CD8-positive, alpha-beta memory T cell (primary cell): ENCODE measurements at places on chromosomes 6 and 20. TPM values are rescaled to one million over a fixed set of nuclear protein-coding genes. Genes with fewer than 3 reads are reported as not detected.

DNA sequence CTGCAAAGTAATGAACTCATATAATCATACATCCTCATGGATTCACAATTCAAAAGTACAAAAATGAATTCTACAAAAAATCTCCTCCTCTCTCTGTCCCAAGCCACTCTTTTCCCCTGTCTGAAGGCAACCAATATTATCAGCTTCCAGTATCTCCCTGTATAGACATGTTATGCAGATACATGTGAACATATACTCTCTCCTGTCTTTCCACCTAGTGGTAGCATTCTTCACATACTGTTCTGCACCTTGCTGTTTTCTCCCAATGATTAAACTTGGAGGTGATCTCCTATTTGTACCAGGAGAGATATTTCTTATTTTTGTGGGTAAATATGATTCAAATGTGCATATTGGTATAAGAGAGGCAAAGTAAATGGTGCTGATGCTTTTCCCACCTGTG, 416.4 kb downstream of the EPM2A start:
- no peaks in the 10 kb centered on the region for H3K36me3 ChIP-seq
- H3K27me3 ChIP-seq: no peaks in the 10 kb centered on the region
- DNase-seq: no peak

DNA sequence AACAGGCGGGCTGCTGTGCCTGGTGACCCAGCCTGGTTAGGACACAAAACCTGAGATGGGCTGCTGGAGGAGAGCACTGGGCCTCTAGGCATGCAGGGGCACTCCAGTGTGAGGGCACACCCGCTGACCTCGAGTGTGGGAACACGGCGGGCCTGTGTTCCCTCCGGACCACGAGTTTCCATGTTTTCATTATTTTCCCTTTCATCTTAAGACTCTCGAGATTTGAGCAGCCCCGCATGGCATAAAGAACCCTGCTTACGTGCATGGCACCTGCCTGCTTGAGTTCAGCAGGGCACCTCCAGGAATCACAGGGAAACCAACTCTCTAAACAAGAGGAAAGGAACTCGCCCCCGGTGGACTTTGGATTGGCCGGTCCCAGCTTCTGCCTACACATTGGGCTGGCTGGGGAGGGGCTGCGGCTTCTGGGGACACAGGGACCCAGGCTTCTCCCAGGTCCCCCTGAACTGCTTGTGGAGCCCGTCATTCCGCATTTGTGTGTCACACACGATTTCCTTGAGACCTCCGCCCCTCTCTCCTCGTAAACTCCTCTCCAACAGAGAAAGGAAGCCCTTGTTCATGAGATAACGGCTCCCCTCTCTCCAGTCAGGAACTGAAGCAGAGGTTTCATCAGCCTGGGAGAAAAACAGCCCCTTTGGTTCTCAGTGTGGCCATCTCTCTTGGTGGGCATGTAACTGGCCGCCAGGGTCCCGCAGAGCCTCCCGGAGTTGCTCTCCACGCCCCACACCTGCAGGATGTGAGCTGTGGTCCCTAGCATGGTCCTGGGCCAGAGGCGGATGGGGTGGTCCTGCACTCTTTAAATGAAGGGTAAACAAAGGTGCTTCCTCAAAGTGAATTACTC, 181.8 kb downstream of the TTLL2 start:
- no peak for DNase-seq
- H3K4me1 ChIP-seq: no peaks in the 10 kb centered on the region
- no peaks in the 10 kb centered on the region for H3K36me3 ChIP-seq

- no peaks in the 10 kb centered on the region for H3K36me3 ChIP-seq
- no peak for DNase-seq
- H3K4me3 ChIP-seq: no peak overlapping the region
Observed at GRCh38 chr6:6599468-6599873, 11.0 kb downstream of the LY86 start.

DNA sequence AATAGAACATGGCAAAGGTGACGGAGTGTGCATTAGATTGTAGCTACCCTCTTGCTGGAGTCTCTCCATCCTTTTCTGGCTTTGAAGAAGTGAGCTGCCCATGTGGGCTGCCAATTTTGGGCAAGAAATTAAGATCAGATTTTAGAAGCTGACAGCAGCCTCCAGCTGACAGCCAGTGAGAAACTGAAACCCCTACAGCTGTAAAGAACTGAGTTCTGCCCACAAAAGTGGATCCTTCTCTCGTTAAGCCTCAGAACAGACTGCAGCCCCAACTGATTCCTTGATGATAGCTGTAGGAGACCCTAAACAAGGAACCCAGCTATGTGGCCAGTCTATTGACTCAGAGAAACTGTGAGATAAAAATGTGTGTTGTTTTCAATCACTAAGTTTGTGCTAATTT, 134.1 kb downstream of the CD109 start:
- DNase-seq: no peak
- no peak overlapping the region for H3K4me3 ChIP-seq
- no peaks in the 10 kb centered on the region for H3K4me1 ChIP-seq
- no peaks in the 10 kb centered on the region for H3K27me3 ChIP-seq
- no peak overlapping the region for H3K27ac ChIP-seq

DNA sequence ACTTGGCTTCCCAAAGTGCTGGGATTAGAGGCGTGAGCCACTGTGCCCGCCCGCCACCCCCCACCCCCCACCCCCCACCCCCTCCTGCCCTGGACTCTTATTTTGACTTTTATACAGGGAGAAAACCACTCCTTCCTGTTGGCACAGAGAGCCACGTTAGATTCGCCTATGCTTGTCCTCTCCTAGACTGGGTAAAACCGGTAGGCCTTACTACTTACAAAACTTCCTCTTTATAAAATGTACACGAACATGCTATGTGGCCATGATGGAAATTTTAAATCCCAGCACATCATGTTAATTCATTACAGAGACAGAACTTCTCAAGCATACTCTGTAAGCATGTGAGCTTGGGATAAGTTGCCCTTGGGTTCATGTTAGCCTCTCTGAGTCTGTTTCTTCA, 124.2 kb downstream of the SLC24A3 start:
- H3K4me3 ChIP-seq: no peak overlapping the region
- DNase-seq: no peak
- no peaks in the 10 kb centered on the region for H3K4me1 ChIP-seq

DNA sequence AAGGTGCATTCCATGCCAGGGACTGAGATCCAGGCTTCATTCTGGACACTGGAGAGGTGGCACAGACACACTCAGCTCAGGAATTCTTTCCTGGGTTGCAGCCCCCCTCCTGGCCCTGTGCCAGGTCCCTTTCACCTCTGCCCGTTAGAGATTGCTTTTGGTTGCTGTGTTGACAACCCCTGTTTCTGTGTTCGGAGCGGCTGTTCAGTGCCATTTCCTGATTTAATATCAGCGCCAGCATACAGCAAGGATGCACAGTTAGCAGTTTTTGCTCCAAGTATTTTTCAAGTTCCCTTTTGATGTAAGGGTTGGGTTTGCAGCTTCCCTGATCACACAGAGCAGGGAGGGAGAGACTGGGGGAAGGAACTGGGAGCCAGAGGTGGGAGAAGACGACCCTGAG, 8.5 kb upstream of the MAFB start:
- H3K27me3 ChIP-seq: peaks cover 5% of the 10 kb centered on the region
- H3K36me3 ChIP-seq: no peaks in the 10 kb centered on the region
- no peak overlapping the region for H3K27ac ChIP-seq
- no peak overlapping the region for H3K4me3 ChIP-seq
- DNase-seq: no peak
- H3K4me1 ChIP-seq: no peaks in the 10 kb centered on the region

DNA sequence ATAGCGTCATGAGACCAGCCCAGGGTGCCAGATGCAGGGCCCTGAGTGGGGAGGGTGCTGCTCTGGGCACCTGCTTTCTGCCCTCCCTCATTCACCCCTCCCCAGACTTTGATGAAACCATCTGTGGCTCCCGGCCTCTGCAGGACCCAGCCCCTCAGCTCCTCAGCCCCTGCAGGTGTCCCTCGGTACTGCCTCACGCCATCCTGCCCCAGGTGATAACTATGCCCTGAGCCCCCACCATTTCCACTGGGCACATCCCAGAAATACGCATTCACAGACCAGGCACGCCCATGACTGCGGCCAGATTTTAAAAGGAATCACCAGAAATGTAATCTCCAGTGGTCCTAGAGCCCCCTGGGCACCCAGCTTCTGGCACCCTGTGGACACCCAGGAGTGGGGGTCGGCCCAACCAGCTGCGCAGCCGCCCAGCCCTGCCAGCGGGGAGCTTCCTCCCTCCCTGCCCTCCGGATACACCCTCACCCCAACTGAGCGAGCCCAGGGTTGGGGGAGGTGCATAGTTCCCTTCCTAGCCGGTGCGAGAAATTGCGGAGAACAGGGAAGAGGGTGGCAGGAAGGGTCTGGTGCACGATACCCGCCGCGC, 615 bp upstream of the NTSR1 start:
- H3K36me3 ChIP-seq: no peaks in the 10 kb centered on the region
- DNase-seq: no peak
- H3K4me1 ChIP-seq: peaks cover 5% of the 10 kb centered on the region
- peaks cover 8% of the 10 kb centered on the region for H3K27me3 ChIP-seq
- no peak overlapping the region for H3K4me3 ChIP-seq

Gene DDO
- not detected for polyA plus RNA-seq

Gene BPIFA2
- polyA plus RNA-seq: not detected

Gene LRRC1
- polyA plus RNA-seq: 1.6 TPM

Gene ROMO1
- 358 TPM for polyA plus RNA-seq

Gene RNF39
- 0.17 TPM for polyA plus RNA-seq

Gene RGS17
- 0.49 TPM for polyA plus RNA-seq

Gene MEI4
- not detected for polyA plus RNA-seq
